ENCODE measurements at places on chromosomes 13 and 19. TPM values are rescaled to one million over a fixed set of nuclear protein-coding genes. Genes with fewer than 3 reads are reported as not detected.
A peak's percentile ranks its signal among the peaks of the same experiment; 100 is the strongest.

AKAP8 gene
- 26.4 TPM for total RNA-seq

CFAP97D2 gene
- not detected for total RNA-seq

CEACAM16 gene
- not detected for total RNA-seq

WDR88 gene
- not detected for total RNA-seq

PDE4A gene
- total RNA-seq, result 5.4 TPM

FGF21 gene
- not detected for total RNA-seq

GRCh38 chr13:49353908-49354307 is 90.0 kb downstream of the CAB39L start:
- DNase-seq, result no peak
- H3K27ac ChIP-seq, result no peak overlapping the region
- no peaks in the 10 kb centered on the region for H3K4me1 ChIP-seq
- no peaks in the 10 kb centered on the region for H3K36me3 ChIP-seq
- no peaks in the 10 kb centered on the region for H3K27me3 ChIP-seq
- H3K4me3 ChIP-seq, result no peak overlapping the region

DNA sequence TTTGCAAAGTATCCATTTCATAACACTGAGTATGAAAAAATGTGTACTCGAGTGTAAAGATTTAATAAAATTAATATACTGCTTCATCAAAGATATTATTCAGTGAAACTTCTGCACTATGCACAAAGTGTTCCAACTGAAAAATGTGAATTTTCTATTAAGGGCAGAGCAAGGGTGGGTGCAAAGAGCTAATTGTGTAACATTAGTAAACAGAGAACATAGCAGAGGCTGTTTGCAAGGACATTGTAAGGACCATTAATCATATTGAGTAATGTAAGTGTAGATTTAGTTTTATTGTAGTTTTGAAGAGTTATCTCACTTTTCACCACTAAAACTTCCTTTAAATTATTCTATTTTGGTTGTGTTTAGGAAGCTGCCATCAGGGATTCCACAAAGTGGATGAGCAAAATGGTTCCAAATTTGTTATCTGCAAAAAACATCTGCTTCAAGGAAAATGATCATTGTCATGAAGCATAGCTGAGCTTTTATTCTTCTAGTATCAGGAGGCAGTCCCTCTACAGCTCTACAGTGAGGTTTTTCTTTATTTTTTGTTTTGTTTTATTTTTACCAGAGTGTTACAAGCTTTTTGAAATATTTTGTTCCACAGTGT is 1375.4 kb downstream of the SLITRK1 start:
- no peaks in the 10 kb centered on the region for H3K36me3 ChIP-seq
- no peak for DNase-seq
- H3K27me3 ChIP-seq, result no peaks in the 10 kb centered on the region
- no peak overlapping the region for H3K4me3 ChIP-seq
- no peak overlapping the region for H3K27ac ChIP-seq
- no peaks in the 10 kb centered on the region for H3K4me1 ChIP-seq

DNA sequence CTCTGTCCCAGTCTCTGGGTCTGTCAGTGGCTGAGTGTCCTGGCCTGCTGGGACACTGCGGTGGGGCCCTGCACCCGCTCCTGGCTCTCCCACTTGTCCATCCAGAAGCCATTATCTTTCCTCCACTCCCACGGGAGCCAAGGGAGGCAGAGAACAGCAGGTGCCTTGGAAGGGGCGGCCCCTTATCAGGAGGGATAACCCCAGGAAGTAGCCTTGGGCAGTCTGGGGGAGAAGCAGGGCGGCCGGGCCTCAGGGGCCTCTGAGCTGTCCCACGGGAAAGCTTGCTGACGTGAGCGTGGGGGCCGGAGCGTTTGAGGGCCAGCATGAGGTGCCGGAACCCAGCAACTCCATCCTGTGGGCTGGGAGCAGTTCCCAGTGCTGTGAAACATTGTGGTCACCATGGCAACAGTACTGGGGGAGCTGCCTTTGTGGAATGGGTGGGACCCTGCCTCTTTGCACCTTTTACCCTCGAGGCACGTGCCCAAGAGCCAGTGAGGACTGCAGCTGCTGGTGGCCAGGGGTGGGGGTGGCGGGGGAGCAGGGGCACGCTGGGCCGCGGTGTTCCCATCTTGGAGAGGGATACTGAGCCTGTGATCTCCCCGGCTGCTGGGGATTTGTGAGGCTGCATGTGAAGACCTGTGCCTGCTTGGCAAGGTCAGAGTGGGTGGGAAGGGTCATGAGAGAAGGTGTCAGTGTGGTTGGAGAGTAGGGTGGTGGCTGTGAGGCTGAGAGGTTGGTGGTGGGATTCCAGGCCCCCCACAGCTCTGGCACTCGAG is 20.9 kb downstream of the KLHL26 start:
- no peaks in the 10 kb centered on the region for H3K36me3 ChIP-seq
- no peak overlapping the region for H3K4me3 ChIP-seq
- no peaks in the 10 kb centered on the region for H3K27me3 ChIP-seq
- no peaks in the 10 kb centered on the region for H3K4me1 ChIP-seq

- H3K4me1 ChIP-seq, result peaks cover 6% of the 10 kb centered on the region
- no peak for DNase-seq
- H3K27me3 ChIP-seq, result peaks cover 95% of the 10 kb centered on the region
- no peaks in the 10 kb centered on the region for H3K36me3 ChIP-seq
- no peak overlapping the region for H3K27ac ChIP-seq
These were observed 19.2 kb downstream of the C19orf81 start for GRCh38 chr19:50668416-50668815.

- no peak overlapping the region for H3K4me3 ChIP-seq
- H3K4me1 ChIP-seq, result no peaks in the 10 kb centered on the region
- H3K36me3 ChIP-seq, result no peaks in the 10 kb centered on the region
- DNase-seq, result no peak
- H3K27ac ChIP-seq, result no peak overlapping the region
These were observed 42.4 kb upstream of the ESD start for GRCh38 chr13:46839399-46839798.

DNA sequence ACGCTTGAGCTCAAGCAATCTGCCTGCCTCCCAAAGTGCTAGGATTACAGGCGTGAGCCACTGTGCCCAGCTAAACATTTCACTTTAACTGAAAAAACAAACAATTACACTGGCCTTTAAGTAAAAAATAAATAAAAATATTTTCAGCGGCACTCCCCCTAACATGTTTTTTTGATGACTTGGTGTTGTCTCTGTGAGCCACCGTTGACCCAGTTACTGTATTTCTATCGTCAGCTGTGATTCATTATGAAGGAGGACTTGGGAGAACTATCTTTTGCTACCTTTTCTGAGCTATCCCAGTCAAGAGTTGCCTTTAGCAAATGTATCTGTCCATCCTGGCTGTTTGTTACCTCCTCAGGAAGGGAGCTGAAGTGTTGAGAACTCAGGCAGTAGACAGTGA is 18.5 kb upstream of the C19orf33 start:
- no peaks in the 10 kb centered on the region for H3K4me1 ChIP-seq
- H3K4me3 ChIP-seq, result no peak overlapping the region
- no peak for DNase-seq
- no peaks in the 10 kb centered on the region for H3K27me3 ChIP-seq
- 0 out of 2 replicates have a peak overlapping the region, but pooled peaks have one; percentile 39 for H3K27ac ChIP-seq

DNA sequence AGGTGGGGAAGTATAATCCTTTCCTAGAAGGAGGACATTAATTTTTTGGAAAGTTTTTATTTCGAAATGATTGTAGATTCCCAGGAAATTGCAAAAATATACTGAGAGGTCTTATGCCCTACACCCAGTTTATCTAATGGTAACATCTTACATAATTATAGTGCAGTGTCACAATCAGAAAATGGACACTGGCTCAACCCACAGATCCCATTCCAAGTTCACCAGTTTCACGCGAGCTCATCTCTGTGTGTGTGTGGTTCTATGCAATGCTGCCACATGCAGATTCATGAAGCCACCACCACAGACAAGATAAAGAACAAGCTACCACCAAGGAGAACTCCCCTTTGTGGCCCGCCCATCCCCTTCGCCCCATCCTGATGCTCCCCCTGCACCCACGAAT is 24.4 kb downstream of the IL17D start:
- no peaks in the 10 kb centered on the region for H3K36me3 ChIP-seq
- peaks cover 4% of the 10 kb centered on the region for H3K27me3 ChIP-seq
- DNase-seq, result no peak
- H3K27ac ChIP-seq, result no peak overlapping the region
- H3K4me3 ChIP-seq, result no peak overlapping the region

DNA sequence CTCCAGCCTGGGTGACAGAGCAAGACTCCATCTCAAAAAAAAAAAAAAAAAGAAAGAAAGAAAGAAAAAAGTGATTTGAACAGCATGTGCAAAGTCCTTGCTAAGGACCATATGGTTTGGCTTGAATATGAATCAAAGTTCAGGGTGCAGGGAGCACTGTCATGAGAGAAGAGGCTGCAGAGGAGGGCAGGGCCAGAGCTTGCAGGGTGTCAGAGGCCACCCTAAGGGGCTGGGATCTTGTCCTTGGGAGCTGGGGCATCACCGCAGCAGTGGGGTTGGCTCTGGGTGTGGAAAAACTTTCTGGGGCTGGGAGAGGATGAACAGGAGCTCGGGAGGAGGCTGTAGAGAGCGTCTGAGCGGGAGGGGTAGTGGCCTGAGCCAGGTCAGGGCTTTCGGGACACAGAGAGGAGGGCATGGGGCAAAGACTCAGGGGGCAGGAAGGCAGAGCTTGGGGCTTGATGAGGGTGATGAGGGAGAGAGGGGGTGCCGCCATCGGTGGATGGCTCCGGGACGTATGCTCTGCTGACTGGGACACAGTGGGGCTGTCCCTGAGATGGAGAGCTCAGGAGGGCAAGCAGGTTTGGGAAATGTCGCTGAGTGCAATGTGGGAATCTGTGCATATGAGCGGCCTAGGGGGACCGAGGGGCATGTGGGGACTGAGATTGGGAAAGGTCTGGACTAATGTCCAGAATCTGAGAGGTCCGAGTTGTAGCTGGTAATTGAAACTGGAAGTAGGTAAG is 3.0 kb downstream of the TRPM4 start:
- no peak for DNase-seq
- H3K4me3 ChIP-seq, result no peak overlapping the region
- H3K4me1 ChIP-seq, result peaks cover 10% of the 10 kb centered on the region
- peaks cover 15% of the 10 kb centered on the region for H3K27me3 ChIP-seq

DNA sequence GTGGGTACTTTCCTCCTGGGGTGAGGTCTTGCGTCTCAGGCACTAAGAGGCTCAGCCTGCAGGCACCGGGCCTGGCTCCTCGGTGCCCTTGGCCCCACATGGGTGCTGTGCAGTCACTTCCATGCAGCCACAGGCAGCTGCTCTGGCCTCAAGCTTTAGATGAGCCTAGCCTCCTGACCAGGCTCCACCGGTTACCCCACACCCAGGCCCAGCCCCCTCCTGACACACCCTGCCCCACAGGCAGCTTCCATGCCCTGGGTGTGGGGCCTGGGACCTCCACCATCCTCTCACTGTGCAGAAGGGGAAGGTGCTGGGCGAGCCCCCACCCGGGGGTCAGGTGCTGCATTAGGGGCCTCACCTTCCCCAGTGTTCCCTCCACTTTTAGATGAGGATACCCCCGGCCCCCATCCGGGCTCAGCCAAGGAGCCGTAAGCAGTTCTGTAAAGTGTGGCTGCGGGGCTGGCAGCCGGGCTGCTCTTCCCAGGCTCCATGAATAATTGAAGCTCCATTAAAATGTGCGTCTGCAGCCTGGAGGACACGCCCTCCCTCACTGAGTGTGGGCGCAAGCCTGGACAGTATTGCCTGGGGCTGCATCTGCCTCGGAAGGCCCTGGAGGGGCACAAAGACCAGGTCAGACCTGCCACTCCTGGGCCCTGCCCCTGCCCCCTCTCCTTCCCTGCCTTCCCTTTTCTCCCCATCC is 72.5 kb upstream of the KCTD15 start:
- no peak for DNase-seq
- no peaks in the 10 kb centered on the region for H3K36me3 ChIP-seq
- no peaks in the 10 kb centered on the region for H3K27me3 ChIP-seq
- H3K4me1 ChIP-seq, result no peaks in the 10 kb centered on the region
- no peak overlapping the region for H3K4me3 ChIP-seq

DNA sequence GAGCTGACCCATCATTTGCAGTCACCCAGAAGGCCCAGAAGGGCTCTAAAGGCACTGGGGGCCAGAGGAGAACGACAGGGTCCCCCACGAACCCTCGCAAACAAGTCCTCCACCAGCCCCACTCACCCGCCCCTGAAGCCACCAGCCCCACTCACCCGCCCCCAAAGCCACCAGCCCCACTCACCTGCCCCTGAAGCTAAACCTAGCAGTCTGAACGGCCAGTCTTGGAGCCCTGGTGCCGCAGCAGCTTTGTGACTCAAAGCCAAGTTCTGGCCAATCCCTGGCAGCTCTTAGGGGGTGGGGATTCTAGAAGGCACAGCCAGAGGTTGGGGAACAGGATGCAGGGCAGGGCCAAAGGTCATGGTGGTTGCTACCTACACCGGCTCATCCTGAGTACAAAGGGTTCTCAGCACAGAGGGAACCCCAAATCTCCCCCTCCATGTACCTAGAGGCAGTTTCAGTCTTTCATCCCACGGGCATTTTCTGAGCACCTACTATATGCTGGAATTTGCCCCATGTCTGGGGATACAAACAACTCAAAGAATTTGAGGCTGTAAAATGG is at the start of gene IQCN:
TSS of gene IQCN (minus strand) at position 234 of the 562 bp plus-strand sequence. CDS start 4,974 bp downstream, outside the sequence.
- peaks cover 5% of the 10 kb centered on the region for H3K36me3 ChIP-seq
- peak; percentile 74 for DNase-seq
- no peaks in the 10 kb centered on the region for H3K27me3 ChIP-seq

- peaks cover 29% of the 10 kb centered on the region for H3K27me3 ChIP-seq
- peak; percentile 95 for DNase-seq
- no peaks in the 10 kb centered on the region for H3K4me1 ChIP-seq
- peak within 1 kb of the TSS; percentile 86 for H3K4me3 ChIP-seq
- H3K27ac ChIP-seq, result no peak within 1 kb of the TSS
These were observed at the start of gene RASL11A for GRCh38 chr13:27270594-27271520. TSS of gene RASL11A (plus strand) at chr13:27270830. CDS start at chr13:27270945, 115 bp downstream.

DNA sequence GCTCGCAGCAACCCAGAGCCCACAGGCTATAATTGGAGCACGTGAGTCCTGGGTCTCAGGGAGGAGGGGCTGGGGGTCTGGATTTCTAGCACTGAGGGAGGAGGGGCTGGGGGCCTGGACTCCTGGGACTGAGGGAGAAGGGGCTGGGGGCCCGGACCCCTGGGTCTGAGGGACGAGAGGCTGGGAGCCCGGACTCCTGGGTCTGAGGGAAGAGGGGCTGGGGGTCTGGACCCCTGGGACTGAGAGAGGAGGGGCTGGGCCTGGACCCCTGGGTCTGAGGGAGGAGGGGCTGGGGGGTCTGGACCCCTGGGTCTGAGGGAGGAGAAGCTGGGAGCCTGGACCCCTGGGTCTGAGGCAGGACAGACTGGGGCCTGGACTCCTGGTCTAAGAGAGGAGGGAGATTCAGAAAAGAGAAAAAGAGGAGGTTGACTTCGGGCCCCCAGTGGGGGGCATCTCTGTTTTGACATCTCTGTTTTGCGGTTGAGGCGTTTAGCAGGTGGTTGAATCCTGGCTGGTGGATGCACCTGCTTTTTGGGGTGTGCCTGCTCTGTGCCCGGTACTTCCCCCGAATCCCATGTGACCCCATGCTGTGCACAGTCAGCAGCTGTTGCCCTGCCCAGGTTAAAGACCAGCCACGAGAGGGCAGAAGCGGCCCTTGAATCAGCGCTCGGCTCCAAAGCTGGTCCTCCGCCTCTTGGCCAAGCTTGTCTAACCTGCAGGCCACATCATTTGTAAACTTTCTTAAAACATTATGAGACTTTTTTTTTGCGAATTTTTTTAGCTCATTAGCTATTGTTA is 10.5 kb downstream of the PVR start:
- peak; percentile 82 for DNase-seq
- H3K27ac ChIP-seq, result no peak overlapping the region
- H3K4me1 ChIP-seq, result no peaks in the 10 kb centered on the region
- no peak overlapping the region for H3K4me3 ChIP-seq
- no peaks in the 10 kb centered on the region for H3K27me3 ChIP-seq
